CD4-positive, alpha-beta T cell treated with Interleukin-15 for 4 hours (primary cell): ENCODE measurements at places on chromosomes 11 and 22.

DNA sequence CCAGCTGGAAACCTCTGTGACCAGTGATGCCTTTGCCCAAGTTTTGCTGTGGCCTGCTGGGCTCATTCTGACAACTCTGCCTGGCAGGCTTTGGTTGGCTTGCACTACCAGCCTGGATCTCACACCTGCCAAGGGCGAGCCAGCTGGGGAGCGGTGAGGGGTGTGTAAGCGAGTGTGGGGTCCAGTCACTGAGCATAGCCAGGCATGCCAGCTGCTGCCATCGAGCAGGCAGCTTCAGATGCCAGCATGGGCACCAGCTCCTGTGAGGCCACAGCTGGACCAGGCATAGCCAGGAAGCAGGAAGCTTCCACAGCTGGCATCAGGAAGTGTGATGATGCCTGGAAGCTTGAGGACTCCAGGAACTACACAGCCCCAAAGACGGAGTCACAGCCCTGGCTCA lies 1674.6 kb downstream of the LRRC4C start:
- no peak for DNase-seq

DNA sequence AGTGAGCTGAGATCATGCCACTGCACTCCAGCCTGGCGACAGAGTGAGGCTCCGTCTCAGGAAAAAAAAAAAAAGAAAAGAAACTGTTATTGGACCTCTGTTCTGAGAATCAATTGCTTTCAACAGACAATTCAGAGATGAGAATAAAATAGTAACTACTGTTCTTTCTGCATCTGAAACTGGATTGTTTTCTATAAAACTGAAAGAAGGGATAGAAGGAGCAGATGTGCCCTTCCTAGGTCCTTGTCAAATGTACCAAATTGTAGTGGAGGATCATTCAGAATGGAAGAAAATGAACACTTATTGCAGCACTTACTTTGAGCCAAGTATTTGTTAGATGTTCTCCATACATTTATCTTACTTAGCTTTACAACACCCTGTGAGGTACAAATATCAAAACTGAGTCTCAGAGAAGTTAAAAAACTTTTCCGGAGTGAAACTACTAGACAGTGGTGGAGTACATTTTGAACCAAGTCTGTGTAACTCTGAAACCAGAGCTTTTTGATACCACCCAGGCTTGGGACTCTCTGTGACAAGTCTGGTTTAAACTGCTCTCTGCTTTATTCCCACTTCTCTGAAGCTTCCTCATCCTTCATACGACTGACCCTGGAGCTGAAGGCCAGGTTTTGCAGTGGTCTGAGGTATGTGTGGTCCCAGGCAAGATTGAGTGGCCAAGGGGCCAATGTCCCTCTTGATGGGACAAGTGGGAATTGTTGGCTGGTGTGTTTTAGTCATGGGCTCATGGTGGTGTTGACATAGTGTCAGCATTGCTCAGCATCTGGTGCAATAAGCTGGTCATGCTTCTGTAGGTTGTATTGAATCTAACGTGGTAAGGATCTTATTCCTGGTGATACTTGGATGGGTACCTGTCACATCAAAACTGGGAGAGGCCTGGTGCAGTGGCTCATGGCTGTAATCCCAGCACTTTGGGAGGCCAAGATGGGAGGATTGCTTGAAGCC lies 48.2 kb upstream of the CCDC134 start:
- no peak for DNase-seq

DNA sequence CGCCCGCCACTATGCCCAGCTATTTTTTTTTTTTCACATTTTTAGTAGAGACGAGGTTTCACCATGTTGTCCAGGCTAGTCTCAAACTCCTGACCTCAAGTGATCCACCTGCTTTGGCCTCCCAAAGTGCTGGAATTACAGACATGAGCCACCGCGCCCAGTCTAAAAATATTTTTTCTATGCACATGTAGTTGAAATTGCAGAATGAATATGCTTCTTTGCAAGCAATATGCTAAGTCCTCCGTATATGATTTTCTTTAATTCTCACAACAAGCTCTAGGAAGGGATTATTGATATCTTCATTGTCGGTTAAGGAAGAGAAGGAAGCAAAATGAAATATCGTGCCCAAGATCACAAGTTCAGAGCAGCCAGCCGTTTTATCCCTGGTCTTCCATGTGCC lies 30.1 kb upstream of the SYT13 start:
- no peak for DNase-seq

GRCh38 chr22:36991206-36991605 lies 28.0 kb downstream of the TST start:
- no peak for DNase-seq

DNA sequence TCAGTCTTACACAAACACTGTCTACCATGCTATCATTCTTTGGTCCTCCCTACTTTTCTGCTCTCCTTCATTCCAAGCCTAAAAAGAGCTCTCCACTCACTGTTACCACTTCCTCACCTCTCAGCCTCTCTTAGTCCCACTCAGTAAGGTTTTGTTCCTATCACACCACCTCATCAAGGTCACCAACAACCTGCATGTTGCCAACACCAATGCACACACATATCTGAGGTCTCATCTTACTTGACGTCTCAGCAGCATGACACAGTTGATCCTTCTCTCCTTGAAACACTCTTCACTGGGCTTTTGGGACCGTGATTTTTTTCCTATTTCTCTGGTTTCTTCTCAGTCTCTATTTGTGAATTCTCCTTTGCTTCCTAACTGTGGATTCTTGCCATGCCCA lies 8.1 kb downstream of the PISD start:
- no peak for DNase-seq

DNA sequence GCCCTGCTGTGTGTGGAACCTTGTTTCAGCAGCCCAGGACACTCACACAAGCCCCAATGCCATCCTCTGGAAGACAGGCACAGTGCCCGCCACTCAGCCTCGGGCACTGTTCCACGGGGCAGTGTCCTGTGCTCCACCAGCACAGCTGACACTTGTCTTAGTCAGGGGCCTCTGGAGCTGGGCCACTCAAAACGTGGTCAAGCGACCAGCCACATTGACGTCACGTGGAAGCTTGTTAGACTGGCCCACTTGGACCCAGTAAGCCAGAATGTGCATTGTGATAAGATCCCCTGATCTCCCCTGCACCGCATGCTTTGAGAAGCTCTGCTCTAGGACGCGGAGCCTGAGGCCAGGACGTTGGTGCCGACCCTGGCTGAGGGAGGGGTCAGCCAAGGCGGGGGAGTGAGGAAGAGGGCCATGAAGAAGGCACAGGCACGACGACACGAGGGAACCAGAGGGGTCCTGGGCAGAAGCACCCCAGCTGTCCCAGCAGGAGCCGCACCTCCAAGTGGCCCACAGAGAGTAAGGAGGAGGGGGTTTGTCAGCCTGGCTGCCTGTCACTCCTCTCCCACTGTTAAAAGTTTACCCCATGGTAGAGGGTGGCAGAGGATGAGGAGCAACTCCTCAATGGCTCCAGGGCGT lies 64.6 kb downstream of the LINC01488 start:
- DNase-seq, result no peak

- no peak for DNase-seq
Measured at GRCh38 chr11:69587454-69588090, 53.4 kb upstream of the CCND1 start.

- no peak for DNase-seq
Measured at GRCh38 chr11:28086569-28086968, 21.4 kb downstream of the KIF18A start.

GRCh38 chr11:86222081-86222480 lies 22.5 kb upstream of the EED start:
- no peak for DNase-seq

- no peak for DNase-seq
Measured at GRCh38 chr11:36002196-36002595, 58.3 kb downstream of the LDLRAD3 start.
